CD4-positive, alpha-beta T cell treated with Interleukin-10 for 1 hour (primary cell): ENCODE measurements at places on chromosomes 11 and 22.

- DNase-seq = no peak
These were observed 12.2 kb downstream of the PHLDB1 start for GRCh38 chr11:118619444-118620197.

GRCh38 chr22:47673557-47673956 lies 911.1 kb downstream of the TBC1D22A start:
- no peak for DNase-seq

DNA sequence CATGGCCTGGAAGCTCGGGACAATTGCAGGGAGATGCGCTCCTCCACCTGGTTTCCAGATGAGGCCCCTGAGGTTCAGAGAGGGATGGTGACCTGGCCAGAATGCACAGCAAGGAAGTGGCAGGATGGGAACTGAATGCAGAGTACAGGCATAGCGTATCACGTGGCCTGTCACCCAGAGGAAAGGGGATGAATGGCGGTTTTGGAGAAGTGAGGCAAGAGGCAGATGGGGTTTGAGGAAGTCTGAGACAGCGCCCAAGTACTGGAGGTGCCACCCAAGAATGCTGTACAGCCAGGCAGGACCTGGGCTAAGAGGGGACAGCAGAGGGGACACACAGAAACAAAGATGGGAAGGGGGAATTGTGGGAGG lies 4.9 kb downstream of the RAB3IL1 start:
- peak; percentile 15 for DNase-seq

- no peak for DNase-seq
These were observed 33.8 kb upstream of the OLFML1 start for GRCh38 chr11:7451520-7451919.
